ENCODE measurements at places on chromosomes 1 and 21.
A peak's percentile ranks its signal among the peaks of the same experiment; 100 is the strongest.

DNA sequence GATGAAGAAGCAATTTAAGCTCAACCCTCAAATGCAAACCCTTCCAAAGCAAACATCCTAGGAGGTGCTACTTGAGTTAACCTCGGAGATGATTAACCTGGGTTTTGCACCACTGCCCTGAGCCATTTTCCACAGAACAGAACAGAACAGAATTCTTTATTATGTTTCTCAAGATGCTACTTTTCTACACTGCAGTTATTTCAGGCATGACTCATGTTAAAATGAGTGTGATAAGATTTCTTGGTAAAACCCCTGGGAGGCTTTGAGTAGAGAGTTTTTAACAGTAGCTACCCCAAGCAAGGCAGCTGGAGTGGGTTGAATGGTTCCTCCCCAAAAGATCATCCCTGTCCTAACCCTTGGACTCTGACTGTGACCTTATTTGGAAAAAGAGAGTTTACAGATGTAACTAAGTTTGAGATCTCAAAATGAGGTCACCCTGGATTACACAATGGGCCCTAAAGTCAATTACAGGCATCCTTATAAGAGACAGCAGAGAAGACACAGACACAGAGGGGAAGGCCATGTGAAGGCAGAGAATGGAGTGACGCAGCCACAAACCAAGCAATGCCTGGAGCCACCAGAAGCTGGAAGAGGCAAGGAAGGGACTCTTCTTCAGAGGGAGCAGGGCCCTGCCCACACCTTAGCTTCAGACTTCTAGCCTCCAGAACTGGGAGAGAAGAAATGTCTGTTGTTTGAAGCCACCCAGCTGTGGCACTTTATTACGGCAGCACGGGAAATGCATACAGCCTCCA lies 153.4 kb downstream of the ETS2 start:
- no peak for DNase-seq

DNA sequence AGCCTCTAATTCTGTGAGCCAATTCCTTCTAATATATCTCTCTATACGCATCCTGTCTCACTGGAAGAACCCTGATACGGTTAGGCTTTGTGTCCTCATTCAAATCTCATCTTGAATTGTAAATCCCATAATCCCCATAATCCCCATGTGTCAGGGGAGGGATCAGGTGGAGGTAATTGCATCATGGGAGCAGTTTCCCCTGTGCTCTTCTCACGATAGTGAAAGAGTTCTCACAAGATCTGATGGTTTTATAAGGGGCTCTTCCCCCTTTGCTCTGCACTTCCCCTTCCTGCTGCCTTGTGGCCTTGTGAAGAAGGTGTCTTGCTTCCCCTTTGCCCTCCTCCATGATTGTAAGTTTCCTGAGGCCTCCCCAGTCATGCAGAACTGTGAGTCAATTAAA lies 116.1 kb downstream of the MRPS6 start:
- no peak for DNase-seq

- DNase-seq: no peak
These were observed 8.8 kb downstream of the SYF2 start for GRCh38 chr1:25223471-25223870.

DNA sequence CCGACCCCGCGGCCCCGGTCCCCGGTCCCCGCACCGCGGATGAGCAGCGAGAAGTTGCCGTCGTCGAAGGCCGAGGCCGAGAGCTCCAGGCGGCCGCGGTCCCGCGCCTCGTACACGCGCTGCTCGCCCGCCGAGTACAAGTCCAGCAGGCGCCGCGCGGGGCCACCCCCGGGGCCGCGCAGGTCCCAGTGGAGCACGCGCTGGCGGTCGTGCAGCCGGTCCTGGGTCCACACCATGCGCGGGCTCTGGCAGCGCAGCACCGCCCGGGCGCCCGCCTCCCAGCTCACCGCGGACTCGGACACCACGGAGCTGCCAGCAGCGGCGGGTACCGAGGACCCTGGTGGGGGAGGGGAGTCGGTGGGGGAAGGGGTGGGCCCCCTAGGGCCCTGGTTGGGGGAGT lies 2.9 kb downstream of the MXRA8 start:
- no peak for DNase-seq

- no peak for DNase-seq
These were observed 164.3 kb downstream of the MIS18A start for GRCh38 chr21:32114419-32115035.

- DNase-seq: no peak
These were observed 1.3 kb upstream of the AKT3 start for GRCh38 chr1:243851257-243851756.

DNA sequence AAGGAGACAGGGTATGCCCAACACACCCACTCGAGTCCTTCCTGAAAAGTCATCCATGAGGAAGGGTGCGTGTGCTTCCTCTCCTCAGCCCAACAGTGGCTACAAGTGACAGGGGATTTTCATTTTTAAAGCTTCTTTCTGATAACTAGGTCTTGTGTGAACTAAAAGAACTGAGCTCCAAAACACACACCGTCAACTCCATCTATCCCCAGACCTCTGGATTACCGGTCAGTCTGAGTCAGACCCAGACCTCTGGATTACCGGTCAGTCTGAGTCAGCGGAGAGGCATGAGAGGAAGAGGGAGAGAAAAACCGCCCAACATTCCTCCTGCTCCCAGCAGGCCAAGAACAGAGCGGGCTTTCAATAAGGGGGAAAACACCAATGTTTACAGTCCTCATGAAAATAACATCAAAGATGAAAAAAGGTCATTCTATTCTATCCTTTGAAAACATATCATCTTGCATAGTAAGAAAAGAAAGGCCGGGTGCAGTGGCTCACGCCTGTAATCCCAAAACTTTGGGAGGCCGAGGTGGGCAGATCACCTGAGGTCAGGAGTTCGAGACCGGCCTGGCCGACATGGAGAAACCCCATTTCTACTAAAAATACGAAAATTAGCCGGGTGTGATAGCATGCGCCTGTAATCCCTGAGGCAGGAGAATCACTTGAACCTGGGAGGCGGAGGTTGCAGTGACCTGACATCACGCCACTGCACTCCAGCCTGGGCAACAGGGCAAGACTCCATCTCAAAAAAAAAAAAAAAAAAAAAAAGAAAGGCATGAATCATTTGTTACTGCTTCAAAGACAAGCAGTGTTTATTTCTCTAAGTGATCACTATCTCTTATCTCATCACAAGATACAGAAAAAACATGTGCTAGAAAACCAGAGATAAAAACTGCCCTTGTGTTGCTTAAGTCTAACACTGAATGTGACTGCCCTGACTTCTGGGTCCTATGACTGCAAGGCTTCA lies 3.4 kb downstream of the PTTG1IP start:
- no peak for DNase-seq

DNA sequence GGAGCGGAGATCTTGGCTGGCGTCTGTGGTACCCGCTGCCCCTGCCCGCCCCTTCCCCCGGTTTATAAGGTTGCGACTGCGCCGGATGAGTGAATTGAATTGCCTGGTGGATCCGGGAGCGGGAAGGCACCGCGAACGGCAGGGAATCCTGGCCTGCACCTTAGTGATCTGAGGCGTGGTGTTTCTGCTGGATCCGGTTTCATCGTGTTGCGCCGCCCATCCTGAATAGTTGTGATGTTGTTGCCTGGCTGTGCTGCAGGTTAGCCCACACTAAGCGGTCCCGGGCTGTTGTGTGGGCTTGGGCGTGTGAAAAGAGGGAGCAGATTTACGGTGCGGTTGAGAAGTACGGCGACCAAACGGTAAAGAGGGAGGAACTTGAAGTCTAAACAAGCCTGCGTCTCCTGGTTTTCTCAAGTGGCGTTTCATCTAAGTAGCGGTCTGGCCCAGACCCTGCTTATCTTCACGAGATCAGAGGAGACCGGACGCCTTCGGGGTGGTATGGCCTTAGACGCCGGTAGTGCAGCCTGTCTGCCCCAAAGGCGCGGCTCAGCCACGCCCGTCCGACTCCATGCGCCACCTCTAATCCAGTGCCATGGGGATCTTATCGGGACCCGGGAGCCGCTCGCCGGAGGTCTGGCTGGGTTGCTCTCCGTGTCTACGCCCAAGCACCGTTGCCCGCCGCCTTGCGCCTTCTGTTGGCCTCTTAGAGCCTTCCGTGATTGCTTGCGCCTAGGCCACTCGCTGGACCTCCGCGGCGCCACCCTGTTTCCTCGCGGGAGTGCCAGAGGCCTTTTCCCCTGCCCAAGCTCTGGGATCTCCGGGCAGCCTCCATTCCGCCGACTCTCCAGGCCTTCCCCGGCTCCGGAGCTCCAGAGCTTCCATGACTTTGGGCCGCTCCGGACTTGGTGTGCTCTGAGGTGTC lies 87.5 kb upstream of the RHOU start:
- DNase-seq: no peak

- DNase-seq: no peak
These were observed 30.0 kb upstream of the S100A7 start for GRCh38 chr1:153490272-153491051.

DNA sequence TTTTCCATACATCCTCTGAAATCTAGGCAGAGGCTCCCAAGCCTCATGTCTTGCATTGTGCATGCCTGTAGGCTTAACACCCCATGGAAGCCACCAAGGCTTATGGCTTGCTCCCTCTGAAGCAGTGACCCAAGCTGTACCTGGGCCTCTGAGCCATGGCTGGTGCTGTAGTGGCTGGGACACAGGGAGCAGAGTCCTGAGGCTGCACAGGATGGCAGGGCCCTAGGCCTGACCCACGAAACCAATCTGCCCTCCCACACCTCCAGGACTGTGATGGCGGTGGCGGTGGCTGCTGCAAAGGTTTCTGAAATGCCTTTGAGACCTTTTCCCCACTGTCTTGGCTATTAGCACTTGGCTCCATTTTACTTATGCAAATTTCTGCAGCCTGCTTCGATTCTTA lies 429.5 kb downstream of the NPHP4 start:
- DNase-seq: no peak

- no peak for DNase-seq
These were observed 204.2 kb downstream of the CAMTA1 start for GRCh38 chr1:6989212-6990159.

DNA sequence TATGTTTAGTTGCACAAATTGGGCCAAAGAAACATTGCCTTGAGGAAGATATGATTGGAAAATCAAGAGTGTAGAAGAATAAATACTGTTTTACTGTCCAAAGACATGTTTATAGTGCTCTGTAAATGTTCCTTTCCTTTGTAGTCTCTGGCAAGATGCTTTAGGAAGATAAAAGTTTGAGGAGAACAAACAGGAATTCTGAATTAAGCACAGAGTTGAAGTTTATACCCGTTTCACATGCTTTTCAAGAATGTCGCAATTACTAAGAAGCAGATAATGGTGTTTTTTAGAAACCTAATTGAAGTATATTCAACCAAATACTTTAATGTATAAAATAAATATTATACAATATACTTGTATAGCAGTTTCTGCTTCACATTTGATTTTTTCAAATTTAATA lies 43.0 kb downstream of the CD46 start:
- no peak for DNase-seq

GRCh38 chr1:181044449-181044966 lies 10.7 kb downstream of the MR1 start:
- peak; percentile 10 for DNase-seq

GRCh38 chr1:97424209-97424608 lies 496.6 kb downstream of the DPYD start:
- DNase-seq: no peak

- no peak for DNase-seq
These were observed 14.1 kb downstream of the MFSD2A start for GRCh38 chr1:39969048-39969447.

DNA sequence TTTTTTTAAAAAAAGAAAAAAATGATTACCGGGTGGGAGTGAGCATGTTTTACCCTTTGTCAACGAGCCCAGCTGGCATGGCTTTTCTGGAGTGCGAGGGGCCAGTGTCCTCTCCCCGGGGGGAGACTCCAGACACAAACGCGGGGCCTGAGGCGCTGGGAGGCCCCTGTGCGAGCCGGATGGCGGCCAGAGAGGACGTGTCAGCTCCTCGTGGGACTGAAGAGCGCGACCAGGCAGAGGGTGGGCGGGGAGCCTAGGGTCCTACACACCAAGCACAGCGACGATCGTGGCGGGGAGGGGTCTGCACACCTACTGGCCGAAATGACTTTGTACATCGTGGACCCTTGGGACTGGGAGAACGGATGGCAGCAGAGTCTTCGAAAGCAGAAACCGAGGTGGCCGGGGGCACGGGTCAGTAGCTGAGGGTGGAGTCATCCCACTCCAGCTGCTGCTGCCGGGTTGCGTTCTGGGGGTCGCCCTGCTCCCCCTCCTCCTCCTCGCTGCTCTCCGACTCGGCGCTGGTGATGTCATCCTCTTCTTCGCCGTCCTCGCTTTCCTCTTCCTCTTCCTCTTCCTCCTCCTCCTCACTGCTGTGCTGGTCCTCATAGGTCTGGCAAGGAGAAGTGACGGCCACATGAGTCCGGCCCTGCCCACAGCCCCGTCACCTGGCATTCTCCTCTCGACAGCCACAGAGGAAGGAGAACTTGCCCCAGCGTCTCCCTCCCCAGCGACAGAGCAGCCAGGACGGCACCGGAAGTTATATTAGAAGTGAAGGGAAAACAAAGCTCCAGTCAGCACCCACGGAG lies 78.8 kb downstream of the PIK3CD start:
- DNase-seq: no peak

DNA sequence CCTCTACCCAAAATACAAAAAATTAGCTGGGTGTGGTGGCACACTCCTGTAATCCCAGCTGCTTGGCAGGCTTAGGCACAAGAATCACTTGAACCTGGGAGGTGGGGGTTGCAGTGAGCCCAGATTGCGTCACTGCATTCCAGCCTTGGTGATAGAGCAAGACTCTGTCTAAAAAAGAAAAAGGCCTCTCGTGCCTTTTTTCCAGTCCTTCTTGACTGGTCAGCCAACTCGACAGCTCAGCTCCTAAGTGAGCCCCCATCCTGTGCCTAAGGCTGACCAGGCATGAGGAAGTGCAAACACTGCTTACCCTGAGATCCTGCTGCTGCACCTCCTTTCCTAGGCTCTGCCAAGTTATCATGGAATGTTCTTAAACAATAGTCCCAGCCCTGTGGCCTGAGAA lies 10.1 kb upstream of the PROK1 start:
- DNase-seq: no peak

DNA sequence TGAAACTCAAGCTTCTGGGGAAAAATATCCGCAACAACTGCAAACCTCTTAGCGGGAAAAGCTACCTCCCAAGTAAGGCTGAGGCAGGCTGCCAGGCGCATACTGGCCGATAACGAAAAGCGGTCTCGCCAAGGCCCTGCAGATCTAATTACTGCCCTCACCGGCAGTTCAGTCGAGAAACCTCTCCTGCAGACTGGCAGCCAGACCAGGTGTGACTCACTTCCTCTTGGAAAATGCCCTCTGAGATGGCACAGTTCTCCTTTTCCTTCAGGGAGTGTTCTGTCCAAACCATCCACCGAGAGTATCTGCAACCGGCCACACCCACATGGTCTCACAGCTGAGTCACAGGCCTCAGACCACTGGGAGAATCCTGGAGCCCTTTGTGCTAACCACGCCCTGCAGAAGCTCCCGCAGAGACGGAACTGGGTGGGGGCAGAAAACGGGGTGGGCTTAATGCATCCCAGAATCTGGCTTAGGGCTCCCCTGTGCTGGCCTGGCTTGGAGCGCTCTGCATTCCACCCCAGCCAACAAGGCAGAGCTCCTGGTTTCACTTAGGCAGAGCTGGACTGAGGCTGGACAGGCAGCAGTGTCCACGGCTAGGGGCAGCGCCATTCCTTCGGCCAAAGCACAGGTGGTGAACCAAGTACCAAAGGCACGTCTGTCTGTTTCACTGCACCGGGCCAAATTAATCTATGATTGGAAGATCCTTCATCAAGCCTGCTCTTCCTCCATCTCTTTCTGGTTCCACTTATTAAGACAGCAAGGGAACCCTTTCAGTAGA lies 1.2 kb downstream of the S100A10 start:
- no peak for DNase-seq

Data from stimulated activated CD8-positive, alpha-beta memory T cell treated with anti-CD3 and anti-CD28 coated beads, Interleukin-7, amount 100 ng/mL, for 1 hour (primary cell).